ENCODE measurements at places on chromosomes 12 and 14. TPM values are rescaled to one million over a fixed set of nuclear protein-coding genes. Genes with fewer than 3 reads are reported as not detected.

GRCh38 chr14:47442211-47442610 is 233.2 kb downstream of the MDGA2 start:
- H3K4me1 ChIP-seq = no peaks in the 10 kb centered on the region
- DNase-seq = no peak
- no peak overlapping the region for H3K27ac ChIP-seq
- H3K27me3 ChIP-seq = no peaks in the 10 kb centered on the region
- H3K4me3 ChIP-seq = no peak overlapping the region

GRCh38 chr14:84749191-84749955 is 780.6 kb upstream of the FLRT2 start:
- DNase-seq = no peak
- H3K4me3 ChIP-seq = no peak overlapping the region
- H3K4me1 ChIP-seq = no peaks in the 10 kb centered on the region
- H3K27me3 ChIP-seq = no peaks in the 10 kb centered on the region
- no peak overlapping the region for H3K27ac ChIP-seq

Gene IGF1
- total RNA-seq = 6.0 TPM

Gene TTLL5
- 26.0 TPM for total RNA-seq

Measured in upper lobe of right lung (tissue), 1 donor.